ENCODE measurements at places on chromosomes 3 and 15.
A peak's percentile ranks its signal among the peaks of the same experiment; 100 is the strongest.

GRCh38 chr3:51836606-51837005 is 24.8 kb upstream of the IQCF2 start:
- no peak for DNase-seq

- DNase-seq: peak; percentile 66
These were observed 44.0 kb downstream of the SMAD3 start for GRCh38 chr15:67109141-67110034.

GRCh38 chr3:98722389-98722788 is 40.8 kb upstream of the ST3GAL6 start:
- no peak for DNase-seq

GRCh38 chr3:908839-909238 is 184.0 kb upstream of the CNTN6 start:
- DNase-seq: no peak

DNA sequence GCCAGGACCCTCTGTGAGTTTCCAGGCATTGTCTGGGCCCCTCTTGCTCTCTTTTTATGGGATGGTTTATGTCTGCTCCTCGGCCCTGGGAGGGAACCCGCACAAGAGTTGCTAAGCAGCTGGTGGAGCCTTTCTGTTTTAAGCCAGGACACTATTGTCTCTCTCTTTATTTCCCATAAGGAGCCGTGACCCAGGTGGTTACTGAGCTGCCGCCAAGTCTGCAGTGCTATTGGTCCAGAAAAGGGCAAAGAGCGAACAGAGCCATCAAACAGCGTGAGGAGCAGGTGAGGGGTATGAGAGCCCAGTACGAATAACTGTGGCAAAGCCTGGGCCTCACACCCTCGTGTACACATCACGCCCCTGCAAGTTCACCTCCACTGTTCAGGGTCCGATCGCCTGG is 280.2 kb downstream of the SHQ1 start:
- DNase-seq: no peak

GRCh38 chr15:92763459-92763858 is 107.9 kb upstream of the FAM174B start:
- DNase-seq: no peak

GRCh38 chr3:168139947-168140346 is 44.2 kb upstream of the GOLIM4 start:
- DNase-seq: no peak

Measured in right hindlimb (tissue), 1 donor.